ENCODE measurements at places on chromosomes 7 and 10.

GRCh38 chr7:37480041-37481031 is 31.7 kb upstream of the ELMO1 start:
- no peak for DNase-seq

DNA sequence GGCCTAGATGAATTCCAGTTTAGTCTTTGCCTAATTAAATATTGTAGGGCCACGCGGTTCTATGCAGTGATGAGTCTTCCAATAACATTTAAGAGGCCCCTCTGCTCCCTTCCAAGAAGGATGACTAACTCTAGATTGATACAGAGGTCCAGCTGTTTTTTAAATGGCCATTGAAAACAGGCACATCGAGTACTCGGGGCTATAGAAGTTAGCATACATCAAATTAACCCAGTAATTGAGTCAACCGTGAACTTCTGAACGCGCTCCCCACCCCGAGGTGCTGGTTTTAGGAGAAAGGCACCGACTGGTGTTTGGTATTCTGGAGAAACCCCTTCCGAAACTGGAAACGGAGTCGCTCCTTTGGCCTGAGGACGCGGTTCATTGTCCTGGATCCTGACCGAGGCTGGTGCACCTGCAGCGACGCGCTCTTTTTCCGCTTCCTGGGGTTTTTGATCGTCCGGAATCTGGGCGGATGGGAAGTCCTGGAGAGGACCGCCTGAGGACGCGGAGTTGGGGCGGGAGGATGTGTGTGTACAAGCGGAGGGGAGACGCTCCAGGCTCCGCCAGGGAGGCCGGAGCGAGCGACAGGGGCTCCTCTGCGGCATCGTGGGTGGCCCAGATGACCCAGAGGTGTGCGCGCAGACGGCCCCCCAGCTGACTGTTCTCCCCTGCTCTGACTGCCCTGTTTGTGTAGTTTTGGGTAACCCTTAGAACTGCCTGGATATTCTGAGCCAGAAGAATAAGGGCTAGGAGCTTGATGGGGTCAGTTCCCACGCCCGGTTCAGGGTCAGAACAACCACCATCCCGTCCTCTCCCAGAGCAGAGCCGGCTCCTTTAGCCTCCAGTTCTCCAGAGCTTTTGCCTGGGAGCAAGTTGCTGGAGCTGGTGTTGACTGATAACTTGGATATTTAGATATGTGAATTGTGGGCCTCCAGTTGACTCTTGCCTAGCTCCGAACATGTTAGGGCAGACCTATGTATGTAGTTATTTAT is 711 bp downstream of the FAM221A start:
- no peak for DNase-seq

- DNase-seq: no peak
Observed at GRCh38 chr10:69316313-69317059, 38.2 kb downstream of the HK1 start.

DNA sequence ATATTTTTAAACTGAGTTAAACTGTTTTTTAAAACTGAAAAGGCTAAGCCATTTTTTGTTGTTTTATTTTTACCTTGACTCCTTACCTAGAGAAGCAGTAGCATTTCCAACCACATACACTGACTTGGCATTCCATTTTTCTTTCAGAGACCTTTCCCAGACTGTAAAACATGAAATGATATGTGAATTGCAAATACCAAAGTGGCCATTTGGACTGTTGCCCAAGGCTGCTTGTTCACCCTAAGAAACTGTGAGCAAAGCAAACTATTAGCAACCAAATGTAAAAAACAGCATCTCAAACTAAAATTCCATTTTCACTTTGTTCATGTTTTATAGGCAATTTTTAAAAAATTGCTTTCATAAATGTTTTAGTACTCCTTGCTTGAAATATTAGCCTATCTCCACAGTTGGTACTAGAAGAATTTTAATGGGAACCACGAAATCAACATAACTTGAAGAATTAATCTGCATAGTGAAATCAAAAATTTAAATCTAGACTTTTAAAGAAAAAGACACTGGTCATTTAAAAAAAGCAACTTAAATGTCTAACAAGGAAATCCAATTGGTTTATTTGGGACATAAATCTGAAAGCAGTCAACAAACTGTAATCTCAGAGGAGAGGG is 10.8 kb downstream of the UROS start:
- no peak for DNase-seq

DNA sequence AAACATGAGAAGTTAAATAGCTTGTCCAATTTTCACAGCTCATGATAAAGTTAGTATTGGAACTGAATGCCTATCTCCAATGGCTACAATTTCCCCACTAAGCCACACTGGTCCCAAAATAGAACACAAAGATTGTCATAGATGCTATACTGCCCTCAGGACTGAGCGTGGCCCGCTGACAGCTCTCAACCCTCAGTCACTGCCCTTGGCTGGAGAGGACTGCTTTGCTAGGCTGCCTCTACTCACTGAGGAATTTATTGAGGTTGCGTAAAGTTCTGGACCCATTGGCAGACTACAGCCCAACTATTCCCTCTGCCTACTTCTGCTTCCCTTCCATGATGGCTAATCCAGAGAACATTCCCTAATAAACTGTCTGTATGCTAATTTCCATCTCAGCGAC is 165.5 kb upstream of the BET1 start:
- DNase-seq: no peak
